Breast epithelium (tissue), 4 donors: ENCODE measurements at places on chromosomes 7 and 10. TPM values are rescaled to one million over a fixed set of nuclear protein-coding genes. Genes with fewer than 3 reads are reported as not detected.

ACHE gene
- 3.2 TPM for total RNA-seq

UPK3BL1 gene
- 22.0 TPM for total RNA-seq

DNA sequence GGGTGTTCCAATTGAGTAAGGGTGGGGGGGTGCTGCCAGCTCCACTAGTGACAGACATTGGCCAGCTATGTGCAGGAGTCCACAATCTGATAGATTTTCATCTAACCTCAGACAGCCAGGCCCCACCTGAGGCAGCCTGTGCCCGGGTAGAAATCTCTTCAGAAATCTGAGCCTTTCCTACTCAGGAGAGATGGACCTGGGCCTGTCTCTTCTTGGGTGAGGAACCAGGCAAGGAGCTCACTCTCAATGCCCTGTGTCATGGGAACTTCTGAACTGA lies 86.9 kb downstream of the UBE2H start:
- H3K4me1 ChIP-seq = peaks cover 27% of the 10 kb centered on the region
- H3K36me3 ChIP-seq = no peaks in the 10 kb centered on the region
- no peak overlapping the region for H3K4me3 ChIP-seq
- no peaks in the 10 kb centered on the region for H3K27me3 ChIP-seq

DNA sequence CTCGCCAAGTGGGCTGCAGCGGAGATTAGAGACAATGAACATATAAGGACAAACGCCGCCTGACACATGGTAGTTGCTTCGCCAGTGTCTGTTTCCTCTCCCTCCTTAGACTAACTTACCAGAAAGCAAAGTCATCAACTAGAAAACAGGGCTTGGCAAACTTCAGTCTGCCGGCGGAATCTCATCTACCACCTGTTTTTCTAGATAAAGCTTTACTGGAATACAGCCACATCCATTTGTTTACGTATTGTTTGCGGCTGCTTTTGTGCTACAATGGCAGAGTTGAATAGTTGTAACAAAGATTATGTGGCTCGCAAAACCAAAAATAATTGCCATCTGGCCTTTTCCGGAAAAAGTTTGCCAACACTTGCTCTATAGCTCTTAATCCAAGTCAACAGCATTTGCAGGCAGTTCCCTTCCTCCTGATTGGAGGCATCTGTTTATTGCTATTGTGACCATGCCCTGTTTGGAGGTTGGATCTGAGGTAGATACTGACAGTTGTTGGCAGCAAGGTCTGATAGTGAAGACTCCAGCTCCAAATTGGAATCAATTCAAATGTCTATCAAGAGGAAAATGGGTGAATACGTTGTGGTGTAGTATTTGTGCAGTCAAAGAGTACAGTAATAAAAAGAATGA lies 260.6 kb downstream of the POU6F2 start:
- no peaks in the 10 kb centered on the region for H3K27me3 ChIP-seq
- no peak for DNase-seq
- no peak overlapping the region for H3K27ac ChIP-seq
- H3K4me3 ChIP-seq = no peak overlapping the region

DNA sequence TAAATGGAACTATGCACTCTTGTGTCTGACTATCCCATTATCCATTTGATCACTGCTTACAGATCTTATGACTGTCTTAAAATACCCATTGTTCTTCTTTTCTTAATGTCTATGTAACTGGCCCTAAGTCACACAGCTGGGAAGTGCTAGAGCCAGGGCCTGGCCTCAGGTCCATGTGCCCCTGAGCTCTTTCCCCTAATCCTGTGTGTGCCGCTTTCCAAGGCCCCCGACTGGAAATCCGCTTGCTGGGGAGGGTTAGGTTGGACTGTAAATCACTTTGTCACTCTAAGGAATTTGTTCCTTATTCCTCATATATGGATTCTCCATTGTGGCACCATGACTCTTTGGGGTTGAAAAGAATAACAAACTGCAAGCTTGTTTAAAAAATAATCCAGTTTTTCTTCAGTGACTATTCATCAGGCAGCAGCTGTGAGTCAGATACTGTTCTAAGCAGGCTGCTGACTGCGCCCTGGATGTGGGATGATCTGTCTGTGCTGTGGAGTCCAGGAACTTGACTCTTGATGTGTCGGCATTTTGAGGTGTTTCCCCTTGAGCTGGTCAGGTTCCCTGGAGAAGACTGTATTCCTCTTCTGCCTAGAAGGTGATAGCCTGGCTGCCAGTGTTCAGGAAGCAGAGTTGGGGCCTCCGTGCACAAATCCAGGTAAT lies 236.3 kb downstream of the SDK1 start:
- H3K27ac ChIP-seq = no peak overlapping the region
- no peaks in the 10 kb centered on the region for H3K27me3 ChIP-seq
